ENCODE measurements at places on chromosomes 11 and 22.

DNA sequence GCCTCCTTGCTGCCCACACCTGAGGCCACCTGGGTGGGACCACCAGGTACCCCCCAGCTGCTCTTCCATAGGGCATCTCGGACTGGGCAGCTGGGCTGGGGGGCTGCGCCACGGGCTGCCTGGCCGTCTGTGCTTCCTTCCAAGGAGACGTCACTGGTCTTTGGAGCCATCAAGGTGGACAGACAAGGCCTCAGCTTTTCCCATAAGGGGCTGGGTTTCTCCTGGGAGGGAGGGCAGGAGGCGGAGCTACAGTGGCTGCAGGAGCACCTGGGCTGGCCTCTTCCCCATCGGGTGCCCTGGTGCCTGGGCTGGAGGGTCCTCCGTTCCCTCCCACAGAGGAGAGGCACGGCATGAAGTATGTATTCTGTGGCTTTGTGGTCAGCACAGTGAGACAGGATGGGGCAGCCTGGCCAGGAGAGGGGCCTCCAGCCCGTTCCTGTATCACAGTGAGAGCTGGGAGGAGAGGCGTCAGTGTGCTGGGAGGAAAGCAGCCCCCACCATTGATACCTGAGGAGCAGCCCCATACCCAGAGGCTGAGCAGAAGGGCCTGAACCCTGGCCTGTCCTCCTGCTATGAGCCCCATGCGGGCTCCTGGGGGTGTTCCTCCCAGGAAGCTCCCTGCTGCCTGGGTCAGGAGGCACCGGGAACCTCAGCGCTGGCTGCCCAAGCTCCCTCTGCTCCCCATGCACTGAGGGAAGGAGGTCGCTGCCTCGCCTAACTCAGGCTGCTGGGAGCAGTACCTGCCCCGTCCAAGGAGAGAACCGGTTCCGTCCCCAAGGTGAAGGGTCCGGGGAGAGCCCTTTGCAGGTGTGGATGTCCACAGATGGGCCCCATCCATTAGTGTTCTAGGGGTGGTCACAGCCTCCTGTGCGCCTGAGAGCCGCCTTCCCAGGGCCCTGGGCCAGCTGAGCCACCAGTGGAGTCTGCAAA is 1075.0 kb downstream of the BRD1 start:
- DNase-seq: no peak

DNA sequence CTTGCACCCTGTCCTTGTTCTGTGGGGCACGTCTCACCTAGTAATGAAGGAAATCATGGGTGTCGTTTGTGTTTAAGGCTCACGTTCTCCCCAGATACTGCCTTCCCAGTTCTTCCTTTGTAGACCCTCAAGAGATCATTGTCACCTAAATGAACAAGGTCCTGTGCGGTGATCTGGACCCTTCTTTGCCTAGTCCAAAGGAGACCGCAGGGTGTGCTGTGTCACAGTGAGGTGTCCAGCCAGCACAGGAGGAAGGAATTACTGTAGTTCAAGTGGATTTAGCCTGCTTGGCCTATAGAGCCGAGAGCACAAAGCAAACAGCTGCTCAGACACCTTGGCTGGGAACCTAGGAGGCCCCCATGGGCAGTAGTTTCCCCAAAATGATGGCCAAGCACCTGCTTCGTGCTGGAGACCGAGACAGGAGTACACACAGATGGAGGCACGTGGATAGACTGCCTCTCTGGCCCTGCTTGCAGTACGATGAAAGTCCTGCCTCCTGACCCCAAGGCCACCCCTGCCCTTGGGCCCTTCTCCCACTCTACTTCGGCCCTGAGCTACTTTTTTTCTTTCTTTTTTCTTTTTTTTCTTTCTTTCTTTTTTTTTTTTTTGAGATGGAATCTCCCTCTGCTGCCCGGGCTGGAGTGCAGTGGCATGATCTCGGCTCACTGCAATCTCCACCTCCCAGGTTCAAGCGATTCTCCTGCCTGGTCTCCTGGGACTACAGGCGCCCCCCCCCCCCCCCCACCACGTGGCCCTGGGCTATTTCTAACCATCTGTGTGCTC is 19.4 kb upstream of the PPFIA1 start:
- no peak for DNase-seq

GRCh38 chr22:42443240-42444076 is 11.3 kb upstream of the NFAM1 start:
- no peak for DNase-seq

GRCh38 chr11:73446766-73447165 is 70.6 kb downstream of the RELT start:
- no peak for DNase-seq

GRCh38 chr22:35900483-35901168 is 128.0 kb downstream of the RBFOX2 start:
- no peak for DNase-seq

DNA sequence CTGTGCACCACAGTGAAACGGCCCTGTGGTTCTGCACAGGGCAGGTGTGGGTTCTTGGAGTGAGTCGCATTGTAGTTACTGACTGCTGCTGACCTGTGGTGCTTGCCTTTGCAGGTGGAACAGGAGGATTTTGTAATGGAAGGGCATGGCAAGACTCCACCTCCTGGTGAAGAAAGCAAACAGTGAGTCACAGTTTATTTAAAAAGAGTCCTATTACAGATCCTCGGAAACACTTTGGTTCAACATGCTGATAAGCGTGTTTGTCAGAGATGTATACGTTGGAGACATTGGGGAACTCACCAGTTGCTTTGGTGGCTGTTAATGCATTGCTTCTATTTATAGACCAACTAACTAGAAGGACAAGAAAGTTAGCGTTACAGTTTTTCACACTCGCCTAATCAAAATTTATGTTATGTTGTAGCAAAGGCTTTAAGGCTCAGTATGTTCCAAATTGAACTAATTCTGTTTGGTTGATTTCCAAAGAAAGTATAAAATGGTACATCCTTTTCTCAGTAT is 21.7 kb upstream of the TNRC6B start:
- DNase-seq: peak; percentile 88

GRCh38 chr22:21865041-21865440 is 2.4 kb downstream of the MAPK1 start:
- DNase-seq: no peak

GRCh38 chr11:20652150-20652806 is 17.1 kb upstream of the NELL1 start:
- DNase-seq: no peak

- DNase-seq: no peak
Observed at GRCh38 chr11:35145271-35145670, 6.3 kb downstream of the CD44 start.

- no peak for DNase-seq
Observed at GRCh38 chr11:62542750-62543567, 3.6 kb downstream of the AHNAK start.

DNA sequence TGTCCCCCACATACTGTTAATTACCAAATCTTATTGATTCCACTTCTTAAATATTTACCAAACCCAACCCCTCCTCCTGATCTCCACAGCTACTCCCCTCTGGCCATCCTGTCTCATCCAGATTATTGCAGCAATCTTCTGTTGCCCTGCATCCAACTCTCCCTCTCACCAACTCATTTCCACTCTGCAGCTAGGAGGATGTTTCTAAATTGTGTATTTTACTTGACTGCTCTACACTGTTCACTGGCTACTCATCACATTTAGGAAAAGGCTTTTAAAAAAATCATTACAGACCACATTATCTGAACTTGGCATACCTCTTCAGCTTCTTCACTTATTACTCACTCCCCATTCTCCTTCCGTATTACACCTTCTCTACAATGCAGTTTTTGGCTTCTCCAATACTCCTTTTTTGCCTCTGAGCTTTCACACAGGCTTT is 117.9 kb downstream of the ATG16L2 start:
- DNase-seq: no peak

- DNase-seq: no peak
Observed at GRCh38 chr11:71488681-71489270, 35.8 kb downstream of the NADSYN1 start.

- no peak for DNase-seq
Observed at GRCh38 chr11:76159303-76159937, 46.9 kb downstream of the WNT11 start.

GRCh38 chr11:67356387-67356863 is 3.1 kb upstream of the POLD4 start:
- DNase-seq: no peak

GRCh38 chr11:117418737-117419481 is 91.3 kb downstream of the CEP164 start:
- no peak for DNase-seq

DNA sequence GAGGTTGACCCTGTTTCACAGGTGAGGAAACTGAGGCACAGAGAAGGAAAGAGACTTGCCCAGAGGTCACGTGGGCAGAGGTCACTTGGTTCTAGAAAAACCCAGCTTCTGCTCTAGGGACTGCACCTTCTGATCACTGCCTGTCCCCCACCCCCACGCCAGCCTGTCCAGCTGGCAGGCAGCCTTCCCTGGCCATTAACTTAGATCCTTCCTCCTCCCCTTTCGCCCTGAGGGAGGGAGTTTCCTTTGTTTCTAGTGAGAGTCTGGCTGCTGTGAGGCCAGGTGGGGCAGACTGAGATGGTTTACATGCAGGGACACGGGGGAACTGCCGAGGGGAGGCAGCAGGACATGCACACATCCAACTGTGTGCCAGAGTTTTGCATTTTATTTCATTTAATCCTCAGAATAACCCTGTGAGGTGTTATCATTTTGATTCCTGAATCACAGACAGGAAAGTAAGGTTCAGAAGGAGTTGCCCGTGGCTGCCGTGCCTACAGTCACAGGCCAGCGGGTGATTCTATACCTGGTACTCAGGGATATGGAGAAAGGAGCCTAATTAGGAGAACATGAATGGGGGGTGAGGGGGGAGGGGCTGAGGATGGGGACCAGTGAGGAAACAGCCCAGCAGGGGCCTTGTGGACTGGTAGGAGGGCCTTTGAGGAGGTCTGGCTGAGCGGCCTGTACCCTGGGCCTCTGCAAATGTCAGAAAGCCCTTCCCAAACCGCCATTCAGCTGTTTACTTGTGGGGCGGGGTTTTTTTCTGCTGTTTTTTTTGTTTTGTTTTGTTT is 3.4 kb downstream of the FAM83F start:
- no peak for DNase-seq

GRCh38 chr11:117394221-117394925 is 66.7 kb downstream of the CEP164 start:
- no peak for DNase-seq

DNA sequence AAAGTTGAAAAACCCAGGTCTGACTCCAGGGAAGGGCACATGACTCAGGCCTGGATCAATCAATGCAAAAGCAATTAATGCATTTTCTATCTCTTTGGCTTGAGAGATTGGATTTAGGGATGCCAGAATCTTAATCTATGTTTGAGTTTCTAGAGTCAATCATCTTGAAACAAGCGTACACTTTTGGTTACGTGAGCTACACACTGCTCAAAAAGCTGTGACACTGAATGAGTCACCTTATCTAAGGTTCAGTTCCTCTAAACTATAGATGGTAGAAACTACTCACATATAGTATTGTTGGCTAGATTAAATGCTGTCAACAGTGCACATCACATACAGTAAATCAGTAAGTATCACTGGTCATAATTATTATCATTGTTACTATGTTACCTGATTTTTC is 24.2 kb downstream of the MRE11 start:
- DNase-seq: no peak

- no peak for DNase-seq
Observed at GRCh38 chr11:62463121-62463542, 44.3 kb downstream of the SCGB1A1 start.

DNA sequence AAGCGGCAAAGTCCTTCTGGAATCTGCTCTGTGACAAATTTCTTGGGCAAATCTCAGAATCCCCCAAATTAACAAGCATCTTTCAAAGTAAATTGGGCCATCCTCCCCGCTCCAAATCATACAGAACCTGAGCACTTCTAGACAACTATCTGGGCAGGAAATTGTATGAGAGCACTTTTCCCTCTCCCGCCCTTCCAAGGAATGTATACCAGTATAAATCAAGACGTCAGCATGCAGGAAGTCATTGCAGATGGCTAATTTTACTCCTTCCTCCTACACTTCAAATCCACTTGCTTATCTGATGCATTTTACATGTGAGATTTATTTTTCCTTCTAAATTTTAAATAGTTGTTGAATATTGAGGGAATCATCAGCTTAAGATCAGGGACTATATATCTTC is 52.1 kb downstream of the NTM start:
- no peak for DNase-seq

GRCh38 chr11:66951135-66951534 is 7.0 kb downstream of the PC start:
- no peak for DNase-seq

All from NCI-H1436 treated with DMSO at 0.1 percent for 48 hours (cell line).